ENCODE measurements at places on chromosomes 11 and 22.

DNA sequence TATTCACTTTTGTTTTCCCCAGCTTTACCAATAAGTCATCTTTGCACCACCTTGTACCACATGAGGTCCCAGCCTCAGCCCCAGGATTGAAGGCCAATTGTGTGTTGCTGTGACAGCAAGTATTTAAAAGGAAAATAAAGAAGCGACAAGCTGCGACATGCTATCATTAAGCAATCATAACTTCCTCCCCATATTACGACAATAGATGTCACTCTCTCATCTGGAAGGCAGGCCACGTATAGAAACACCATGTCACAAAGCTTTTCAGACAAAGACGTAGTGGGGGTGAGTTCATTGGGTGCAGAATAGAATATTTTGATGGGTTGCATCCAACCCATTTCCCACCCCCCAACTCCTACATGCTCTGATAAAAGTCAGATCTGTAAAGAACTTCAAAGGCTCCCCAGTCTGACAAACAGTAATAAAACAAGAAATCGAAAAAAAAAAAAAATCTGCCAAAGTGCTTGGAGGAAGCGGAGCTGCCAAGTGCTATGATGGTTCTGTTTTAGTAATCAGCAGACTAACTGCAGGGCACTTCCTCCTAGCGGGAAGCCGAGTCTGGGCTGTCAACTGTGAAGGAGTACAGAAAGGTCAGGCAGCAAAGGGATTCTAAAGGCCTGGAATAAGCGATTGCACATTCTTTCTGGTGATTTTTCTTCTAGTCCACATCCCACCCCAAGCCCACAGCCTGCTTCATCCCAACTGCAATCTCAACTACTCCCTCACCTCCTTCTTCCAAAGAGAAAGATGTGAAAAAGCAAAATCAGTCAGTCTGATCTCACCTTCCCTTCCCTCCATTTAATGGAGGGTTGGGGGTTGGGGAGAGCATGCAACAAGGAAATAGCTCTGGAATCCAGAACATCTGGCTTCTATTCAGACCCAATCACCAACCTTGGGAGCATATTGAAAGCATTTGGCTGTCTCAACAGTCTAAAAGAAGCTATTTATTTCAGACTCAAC, 131.4 kb upstream of the UBASH3B start:
- DNase-seq, result no peak

GRCh38 chr22:33677536-33677935, 242.7 kb downstream of the LARGE1 start:
- DNase-seq, result no peak

GRCh38 chr22:18121506-18121905, 10.9 kb downstream of the TUBA8 start:
- DNase-seq, result no peak

- DNase-seq, result peak; percentile 84
Observed at GRCh38 chr22:23385678-23386631, 194.1 kb downstream of the IGLL1 start.

DNA sequence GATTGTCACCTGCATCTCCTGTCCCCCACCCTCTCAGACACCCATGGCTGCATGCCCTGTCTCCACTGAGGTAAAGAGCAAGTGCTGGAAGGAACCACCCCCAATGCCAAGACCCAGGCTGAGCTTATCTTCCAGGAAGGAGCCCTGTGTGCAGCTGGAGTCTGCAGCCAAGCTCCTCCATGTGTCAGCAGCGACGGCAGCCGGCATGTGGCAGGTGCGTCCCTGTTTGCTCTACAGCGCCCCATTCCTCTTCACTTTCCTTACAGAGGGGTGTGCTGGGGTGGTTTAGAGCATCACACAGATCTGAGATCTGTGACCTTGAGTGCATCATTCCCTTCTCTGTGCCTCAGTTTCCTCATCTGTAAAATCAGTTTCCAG, 7.7 kb upstream of the MN1 start:
- DNase-seq, result no peak

GRCh38 chr11:107564877-107565218, 687 bp downstream of the ALKBH8 start:
- no peak for DNase-seq

- DNase-seq, result no peak
Observed at GRCh38 chr11:2901196-2901796, 15.7 kb upstream of the CDKN1C start.

DNA sequence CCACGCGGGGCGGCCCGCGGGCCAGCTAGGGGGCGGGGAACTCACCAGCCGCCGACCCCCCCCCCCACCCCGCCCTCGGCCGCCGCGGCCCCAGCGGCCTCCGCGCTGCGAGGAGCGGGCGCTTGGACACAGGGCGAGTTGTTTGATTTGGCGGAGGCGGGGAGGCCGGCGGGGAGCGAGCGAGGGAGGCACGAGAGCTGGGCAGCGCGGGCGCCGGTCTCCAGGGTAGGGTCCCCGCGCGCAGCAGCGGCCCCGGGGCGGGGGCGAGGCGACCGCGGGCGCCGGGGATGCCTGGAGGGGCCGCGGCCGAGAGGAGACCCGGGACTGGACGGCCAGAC, 64.4 kb downstream of the NAV2 start:
- DNase-seq, result no peak

- no peak for DNase-seq
Observed at GRCh38 chr11:104830508-104830907, 67.8 kb downstream of the CASP12 start.

DNA sequence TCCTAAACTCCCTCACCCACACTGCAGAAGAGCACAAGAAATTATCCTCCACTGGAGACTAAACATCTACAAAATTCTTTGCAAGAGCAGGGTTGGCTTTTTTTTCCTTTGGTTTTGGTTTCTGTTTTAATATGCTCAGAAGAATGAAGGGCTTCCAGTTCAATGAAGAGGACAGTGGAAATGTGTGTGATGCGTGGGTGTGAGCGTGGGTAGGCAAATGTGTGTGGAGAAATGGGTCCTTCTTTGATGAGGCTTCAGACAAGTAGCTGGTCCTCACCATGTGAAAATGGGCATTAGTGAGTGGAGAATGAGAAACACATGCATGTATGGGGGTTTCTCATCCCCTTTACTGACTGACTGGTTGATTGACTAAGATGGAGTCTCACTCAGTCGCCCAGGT, 263.3 kb upstream of the SYN3 start:
- no peak for DNase-seq

- DNase-seq, result no peak
Observed at GRCh38 chr11:78253797-78254196, 65.1 kb downstream of the USP35 start.
